Renal cortex interstitium (tissue), 15 donors: ENCODE measurements at places on chromosomes 16 and 17.

GRCh38 chr17:68432086-68432864 lies 25.0 kb downstream of the WIPI1 start:
- no peak for DNase-seq

GRCh38 chr16:80046848-80047247 lies 446.3 kb upstream of the MAF start:
- DNase-seq = no peak

GRCh38 chr17:39787743-39788484 lies 50.2 kb downstream of the GRB7 start:
- no peak for DNase-seq

- DNase-seq = no peak
Measured at GRCh38 chr17:42055496-42055895, 5.1 kb upstream of the C17orf113 start.

GRCh38 chr16:835373-835772 lies 34.8 kb upstream of the GNG13 start:
- DNase-seq = no peak

DNA sequence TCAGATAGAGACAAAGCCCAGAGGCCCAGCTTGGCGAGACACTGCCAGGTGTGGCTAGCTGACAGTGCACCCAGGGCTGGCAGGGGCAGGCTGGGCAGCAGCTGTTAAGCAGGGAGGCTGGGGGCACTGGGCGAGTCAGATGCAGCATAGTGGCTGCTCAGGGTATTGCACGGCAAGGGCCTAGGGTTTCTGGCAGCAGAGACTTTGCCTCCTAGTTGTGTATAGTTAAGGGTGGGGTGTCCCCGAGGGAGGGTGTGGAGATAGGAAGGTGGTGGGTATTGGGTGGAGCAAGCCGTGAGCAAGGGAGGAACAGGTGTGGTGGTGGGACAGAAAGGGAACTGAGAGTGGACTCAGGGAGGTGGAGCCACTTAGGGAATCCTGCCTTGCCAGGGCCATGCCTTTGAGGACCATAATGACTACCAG lies 66.0 kb downstream of the SMPD3 start:
- DNase-seq = no peak

DNA sequence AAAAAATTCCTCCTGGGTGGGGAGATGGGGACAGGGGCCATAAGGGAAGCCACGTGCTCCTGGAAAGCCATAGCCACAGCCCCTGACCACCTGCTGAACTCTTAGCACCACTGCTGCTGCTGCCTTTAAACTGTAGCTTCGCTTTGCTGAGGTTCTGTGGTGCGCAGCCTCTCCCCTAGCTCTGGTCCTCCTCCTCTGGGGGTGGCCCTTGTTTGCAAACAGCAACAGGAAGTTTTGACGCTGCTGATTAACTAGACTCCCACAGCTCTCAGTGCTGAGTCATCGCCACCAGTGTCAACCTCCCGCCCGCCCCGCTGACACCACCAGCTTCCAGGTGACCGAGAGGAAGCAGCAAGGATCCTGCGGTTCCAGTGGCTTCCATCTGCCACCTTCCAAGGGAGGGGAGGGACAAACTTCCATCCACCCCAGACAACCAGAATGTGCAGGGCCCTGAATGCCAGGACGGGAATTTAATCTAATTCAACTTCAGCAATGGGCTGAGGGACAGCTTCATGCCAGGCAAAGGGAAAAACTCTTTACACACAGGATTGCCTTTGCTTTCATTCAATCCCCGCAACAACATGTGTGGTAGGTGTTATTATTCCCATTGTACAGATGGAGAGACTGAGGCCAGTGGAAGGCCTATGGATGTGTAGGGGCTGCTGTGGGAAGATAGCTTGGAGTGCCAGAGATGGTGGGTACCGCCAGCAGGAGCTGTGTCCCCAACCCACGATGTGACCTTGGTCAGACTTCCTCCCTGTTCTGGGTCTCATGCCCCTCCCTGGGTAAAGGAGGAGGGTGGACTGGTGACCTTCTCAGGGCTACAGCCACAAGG lies 8.1 kb upstream of the KIFC3 start:
- no peak for DNase-seq

DNA sequence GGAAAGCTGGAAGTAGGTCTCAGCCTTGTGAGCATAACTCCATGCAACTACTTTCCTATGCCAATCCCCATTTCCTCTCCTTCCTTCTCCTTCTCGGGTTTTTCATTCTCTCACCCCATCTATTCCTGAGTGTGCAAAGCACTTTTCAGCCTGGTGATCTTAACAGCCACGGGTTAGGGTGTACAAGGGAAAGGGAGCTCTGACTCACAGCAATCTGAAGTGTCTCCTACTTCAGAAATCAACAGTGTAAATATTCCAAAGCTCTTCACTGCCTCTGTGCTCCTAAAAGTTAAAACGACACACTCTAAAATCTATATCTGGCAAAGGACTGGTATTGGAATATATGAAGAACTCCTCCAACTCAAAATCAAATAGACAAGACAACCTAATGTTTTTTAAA lies 268.0 kb upstream of the IRX3 start:
- no peak for DNase-seq

DNA sequence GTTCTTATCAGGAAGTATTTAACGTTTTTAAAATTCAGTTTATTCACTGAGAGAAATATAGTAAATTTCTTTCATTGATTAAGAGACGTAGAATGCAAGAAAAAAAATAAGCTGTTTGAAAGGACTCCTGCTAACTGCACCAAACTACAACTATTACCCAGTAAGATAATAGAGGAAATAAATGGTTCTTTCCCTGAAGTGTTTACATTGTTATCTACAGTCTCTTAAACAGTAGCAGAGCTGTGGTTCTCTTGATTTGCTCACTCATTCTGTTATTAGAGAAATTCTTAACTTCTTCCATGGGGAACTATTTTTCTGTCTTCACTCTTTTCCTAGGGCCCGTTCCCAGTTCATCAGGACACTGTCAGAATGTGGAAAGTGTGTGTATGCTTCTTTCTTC lies 973.0 kb downstream of the KCNJ2 start:
- no peak for DNase-seq

DNA sequence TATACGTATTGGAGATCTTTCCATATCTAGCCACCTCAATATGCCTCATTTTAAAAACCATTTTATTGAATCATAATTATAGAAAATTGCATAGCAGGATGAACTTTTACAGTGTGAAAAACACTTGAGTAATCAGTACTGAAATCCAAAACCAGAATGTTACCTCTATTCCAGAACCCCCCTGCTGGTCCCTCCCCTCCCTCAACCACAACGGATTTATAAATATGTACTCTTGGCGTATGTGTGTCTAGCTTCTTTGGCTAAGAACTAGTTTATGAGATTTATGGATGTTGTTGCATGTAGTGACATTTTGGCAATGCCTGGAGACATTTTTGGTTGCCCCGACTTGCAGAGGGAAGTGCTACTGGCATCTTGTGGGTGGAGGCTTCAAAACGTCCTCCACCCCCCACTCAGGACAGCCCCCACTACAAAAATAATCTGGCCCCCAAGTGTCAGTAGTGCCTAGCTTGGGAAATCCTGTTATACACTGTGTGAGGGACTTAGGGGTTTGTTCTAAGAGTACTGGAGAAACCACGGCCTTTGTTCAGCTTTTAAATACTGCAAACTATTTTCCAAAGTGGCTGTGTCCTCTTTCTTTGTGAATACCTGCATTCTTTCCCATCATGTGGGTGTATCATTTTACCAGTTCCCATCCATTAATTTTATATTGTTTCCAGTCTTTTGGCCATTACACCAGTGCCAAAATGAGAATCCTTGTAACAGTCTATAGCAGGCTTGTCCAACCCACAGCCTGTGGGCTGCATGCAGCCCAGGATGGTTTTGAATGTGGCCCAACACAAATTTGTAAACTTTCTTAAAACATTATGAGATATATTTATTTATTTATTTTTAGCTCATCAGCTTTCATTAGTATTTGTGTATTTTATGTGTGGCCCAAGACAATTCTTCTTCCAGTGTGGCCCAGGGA lies 23.7 kb downstream of the ITPRIPL2 start:
- DNase-seq = no peak

DNA sequence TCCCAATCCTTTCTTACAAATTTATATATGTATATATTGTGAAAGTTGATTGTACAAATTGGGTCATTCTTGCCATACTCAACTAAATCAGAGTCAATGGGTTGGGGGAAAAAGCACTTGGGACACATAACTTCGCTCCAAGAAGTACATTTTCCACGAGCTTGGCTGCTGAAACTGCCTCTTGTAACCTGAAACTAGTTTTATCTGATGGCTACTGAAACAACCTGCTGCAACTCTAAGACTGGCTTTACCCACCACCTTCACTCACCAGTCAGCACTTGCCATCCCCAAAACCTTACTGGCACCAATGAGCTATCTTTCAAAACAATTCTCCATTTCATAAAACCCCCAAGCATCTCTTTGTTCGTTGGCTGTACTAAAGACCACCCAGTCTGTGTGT lies 14.5 kb upstream of the MYCBPAP start:
- DNase-seq = no peak

- DNase-seq = no peak
Measured at GRCh38 chr17:50460831-50461526, 7.7 kb downstream of the CHAD start.

DNA sequence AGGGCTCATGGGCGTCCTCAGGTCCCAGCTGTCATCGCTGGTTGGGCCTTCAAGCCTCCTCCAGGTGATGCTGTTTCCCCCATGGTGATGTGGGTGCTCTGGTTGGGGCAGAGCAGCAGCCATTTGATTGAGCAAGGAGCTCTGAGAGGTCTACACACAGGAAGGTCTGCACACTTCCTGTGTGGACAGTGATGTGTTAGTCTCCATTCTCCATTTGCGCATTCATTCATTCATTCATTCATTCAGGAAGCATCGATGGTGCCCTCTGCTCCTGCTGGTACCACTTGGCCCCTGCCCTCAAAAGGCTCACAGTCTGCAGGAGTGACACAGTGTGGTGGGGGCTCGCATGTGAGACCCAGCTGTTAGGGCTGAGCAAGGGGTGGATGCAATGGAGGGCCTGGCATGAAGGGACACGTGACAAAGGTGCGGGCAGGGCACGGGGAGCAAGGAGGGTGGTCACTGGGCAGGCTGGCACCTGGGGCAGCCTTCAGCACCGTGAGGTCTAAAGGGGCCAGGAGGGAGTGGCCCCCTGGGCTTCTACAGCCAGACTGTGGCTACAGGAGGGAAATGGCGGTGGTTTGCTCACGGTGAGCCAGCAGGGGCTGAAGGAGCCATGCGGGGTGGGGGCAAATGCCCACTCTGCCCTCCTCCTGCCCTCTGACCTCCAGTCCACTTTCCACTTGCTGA lies 1.5 kb downstream of the ADGRG3 start:
- no peak for DNase-seq
